ENCODE measurements at places on chromosomes 1 and 21.

- no peak for DNase-seq
These were observed 264.3 kb downstream of the DYRK1A start for GRCh38 chr21:37630872-37631271.

- DNase-seq = no peak
These were observed 33.2 kb upstream of the BTG2 start for GRCh38 chr1:203271962-203272632.

- DNase-seq = no peak
These were observed 133.2 kb upstream of the BARHL2 start for GRCh38 chr1:90850181-90850897.

- DNase-seq = no peak
These were observed 59.3 kb upstream of the ID3 start for GRCh38 chr1:23618586-23619083.

DNA sequence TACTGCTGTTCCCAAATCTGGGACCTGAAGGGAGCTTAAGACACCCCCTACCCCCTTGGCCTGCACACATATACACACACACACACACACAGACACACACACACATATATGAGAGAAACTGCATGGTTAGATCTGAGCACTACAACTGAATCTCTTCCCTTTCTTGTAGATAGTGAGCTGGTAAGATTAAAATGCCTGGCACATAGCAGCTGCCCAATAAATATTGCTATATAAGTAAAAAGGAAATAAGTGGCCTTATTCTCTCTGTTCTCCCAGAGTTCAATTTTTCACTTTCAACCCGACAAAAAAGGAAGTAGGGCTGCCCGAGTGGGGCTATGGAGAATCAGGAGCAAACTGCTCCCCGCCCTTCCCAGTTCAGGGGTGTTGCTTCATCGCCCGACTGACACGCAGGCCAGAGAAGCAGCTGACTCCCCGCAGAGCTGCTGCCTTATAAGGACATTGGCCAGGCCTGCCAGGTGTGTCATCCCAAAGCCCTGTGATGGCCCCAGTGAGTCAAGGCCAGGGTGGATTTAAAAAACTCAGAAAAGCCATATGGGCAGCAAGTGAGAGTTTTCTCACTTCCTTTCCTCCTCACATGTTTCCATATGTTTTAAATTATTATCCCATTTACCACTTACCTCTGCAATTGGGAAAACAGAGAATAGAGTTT lies 106.5 kb upstream of the SLC44A3 start:
- no peak for DNase-seq

DNA sequence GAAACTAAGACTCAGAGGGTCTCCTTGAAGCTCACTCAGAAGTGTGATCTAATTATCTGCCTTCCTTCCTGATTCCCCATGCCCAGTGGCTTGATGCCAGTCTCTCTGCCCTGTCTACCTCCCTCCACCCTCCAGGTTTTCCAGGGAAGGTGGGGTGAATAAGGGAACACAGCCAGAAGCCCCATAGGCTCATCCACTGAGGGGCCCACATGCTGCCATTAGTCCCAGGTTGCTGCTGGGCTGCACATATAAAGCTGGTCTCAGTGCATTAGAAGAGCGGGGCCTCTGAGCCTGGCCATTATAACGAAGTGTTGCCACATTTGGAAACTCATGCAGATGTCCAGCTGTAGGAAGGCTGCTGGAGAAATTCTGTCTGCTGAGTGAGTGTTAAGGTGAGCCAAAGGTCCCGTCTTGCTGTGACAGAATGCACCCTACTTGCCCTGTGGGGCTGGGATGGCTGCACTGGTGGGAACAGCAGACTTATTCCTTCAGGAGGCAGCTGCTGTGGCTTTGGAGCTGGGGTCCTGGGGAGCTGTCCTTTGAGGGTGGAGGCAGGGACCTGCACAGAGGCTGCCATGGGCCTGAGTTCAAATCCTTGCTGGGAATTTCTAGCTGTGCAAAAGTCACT lies 2.9 kb downstream of the ADORA1 start:
- no peak for DNase-seq

DNA sequence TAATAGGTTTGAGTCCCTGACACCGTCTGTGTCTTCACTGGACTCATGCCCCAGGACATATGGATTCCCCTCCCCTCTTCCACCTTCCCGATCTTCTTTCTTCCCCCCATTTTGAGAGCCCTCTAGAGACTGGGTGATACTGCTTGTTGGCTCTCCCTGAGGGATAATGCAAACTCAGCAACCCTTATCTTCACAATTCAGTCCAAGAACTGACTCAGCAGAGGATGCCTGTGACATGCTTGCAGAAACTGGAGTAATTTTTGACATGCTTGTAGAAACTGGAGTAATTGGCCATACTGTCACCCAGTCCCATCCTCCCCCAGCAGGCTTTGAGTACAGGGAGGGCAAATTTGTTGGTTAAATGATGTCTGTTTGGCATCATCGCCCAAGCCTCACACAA lies 127.6 kb upstream of the CTTNBP2NL start:
- DNase-seq = no peak

- DNase-seq = no peak
These were observed 233.2 kb upstream of the NR5A2 start for GRCh38 chr1:199794105-199794863.

- no peak for DNase-seq
These were observed 15.9 kb upstream of the POGZ start for GRCh38 chr1:151475175-151475574.

GRCh38 chr1:169528215-169529067 lies 42.7 kb upstream of the SLC19A2 start:
- DNase-seq = no peak

DNA sequence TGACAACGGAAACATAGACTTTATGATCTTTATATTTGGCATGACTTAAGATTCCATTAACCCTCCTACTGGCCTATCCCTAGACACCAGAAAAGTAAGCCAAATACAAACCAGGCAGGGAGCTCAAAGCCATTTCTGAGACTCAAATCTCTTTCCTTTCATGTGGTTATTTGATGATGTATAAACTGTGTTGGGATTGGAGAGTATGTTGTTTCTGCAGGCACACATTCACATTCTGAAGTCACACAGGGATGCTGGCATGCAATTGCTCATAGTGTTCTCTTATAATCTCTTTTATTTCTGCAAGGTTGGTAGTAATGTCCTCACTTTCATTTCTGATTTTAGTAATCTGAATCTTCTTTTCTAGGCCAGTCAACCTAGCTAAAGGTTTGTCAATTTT lies 5.8 kb downstream of the ZMYND12 start:
- no peak for DNase-seq

GRCh38 chr1:220227393-220227792 lies 44.9 kb downstream of the RAB3GAP2 start:
- no peak for DNase-seq

DNA sequence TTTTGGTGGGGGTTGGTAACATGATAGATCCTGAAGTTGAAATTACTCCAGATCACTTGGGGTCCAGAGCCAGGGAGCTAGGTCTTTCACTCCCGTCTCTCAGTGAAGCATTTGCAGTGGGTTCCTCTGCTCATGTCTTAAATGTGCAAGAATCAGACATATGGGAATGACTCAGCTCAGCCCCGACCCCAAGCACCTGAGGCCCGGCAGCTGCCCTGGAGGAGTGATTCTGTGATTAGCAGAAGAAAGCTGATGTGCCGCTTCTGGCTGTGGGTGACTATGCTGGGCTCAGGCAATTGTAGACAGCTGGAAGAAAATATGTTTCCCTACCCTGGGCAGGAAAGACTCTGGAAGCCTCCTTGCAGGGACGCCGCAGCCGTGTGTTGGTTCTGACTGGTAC lies 601.7 kb downstream of the NPHP4 start:
- no peak for DNase-seq

DNA sequence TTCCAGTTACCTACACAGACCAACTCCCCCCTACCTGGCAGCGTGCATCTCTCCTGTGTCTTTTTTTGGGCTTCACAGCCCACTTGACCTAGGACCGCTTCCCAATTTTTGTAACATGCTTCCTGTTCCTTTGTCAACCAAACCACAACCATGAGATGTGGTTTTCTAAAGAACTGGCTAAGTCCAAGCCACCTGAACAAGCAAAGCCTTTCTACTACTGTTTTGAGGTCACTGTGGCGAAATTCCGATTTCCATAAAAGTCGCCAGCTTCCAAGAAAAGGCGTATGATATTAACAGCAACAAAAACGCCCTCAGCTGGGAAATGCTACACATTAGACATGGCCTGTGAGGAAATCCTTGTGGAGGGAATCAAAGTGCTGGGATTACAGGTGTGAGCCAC lies 12.7 kb upstream of the AK2 start:
- DNase-seq = no peak

- no peak for DNase-seq
These were observed 13.2 kb upstream of the QSOX1 start for GRCh38 chr1:180141381-180141934.

DNA sequence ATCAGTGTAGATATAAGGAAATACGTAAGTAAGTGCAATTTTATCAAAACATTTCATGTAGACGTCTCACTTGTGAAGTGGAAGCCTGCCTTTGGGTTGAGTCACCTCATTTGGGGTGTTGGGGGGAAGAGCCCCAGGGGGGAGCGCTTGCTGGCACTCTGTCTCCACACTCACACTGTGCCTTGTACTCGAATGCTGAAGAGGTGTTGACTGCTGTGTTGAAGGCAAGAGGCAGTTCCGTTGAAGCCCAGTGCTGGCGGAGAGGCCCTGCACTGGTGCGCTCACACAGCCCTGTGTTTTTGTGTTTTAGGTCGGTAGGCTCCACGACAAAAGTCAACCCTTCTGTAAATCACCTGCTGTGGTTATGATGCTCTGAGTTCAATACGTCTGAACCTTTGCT lies 131.9 kb upstream of the COL6A1 start:
- no peak for DNase-seq

DNA sequence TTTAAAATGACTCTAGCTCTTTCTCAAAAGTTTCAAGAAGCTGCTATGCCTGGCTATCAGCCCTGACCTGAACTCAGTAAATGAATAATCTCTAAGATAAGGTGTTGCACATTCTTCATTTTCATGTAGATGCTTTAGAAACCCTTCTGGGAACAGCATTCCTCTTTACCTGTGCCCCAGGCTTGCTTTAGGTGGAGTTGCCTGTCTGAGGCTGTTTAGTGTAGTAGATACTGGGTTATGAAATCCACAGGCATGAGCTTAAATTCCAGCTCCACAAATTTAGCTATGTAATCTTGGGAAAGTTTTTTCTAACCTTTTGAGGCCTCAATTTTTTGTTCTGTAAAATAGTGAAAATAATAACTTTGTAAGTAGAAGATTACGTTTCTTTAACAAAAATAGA lies 41.6 kb downstream of the ATP6V1G3 start:
- no peak for DNase-seq

DNA sequence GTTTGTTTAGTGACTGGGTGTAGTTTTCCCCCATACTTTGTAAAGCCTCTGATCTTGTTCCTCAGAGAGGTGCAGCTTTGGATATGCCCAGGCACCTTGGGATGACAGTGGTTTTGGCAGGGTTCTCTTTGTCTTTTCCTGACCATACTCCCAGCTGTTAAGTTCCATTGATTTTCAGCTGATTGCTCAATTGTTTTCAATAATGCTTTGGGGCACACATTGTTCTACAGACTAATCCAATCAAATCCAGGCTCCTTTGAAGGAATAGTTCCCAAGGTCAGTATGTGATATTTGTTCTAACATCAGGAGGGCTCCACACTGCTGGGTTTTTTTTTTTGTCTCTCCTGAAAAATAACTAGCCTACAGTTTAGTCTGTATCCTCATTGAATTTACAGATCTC lies 24.8 kb downstream of the PPP2R5A start:
- DNase-seq = no peak

DNA sequence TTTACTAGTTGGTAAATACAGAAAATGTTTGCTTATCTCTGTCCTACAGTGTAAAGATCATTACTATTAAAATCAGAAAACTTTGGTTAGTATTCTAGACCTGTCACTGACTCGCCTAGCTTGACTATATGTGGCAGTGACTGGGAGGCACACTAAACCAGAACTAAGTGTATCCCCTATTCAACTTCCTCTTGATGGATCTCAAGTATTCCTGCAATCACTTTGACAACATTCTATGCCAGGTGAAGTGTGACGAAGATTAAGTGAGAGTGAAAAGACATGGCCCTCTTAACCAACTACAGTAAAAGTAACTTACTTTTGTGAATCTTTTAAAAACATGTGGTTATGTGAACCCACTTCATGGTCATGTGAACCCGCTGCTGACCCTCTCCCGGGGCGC lies 223.0 kb upstream of the ADAMTS5 start:
- DNase-seq = no peak

- DNase-seq = no peak
These were observed 2.3 kb upstream of the NRAS start for GRCh38 chr1:114718661-114719423.

DNA sequence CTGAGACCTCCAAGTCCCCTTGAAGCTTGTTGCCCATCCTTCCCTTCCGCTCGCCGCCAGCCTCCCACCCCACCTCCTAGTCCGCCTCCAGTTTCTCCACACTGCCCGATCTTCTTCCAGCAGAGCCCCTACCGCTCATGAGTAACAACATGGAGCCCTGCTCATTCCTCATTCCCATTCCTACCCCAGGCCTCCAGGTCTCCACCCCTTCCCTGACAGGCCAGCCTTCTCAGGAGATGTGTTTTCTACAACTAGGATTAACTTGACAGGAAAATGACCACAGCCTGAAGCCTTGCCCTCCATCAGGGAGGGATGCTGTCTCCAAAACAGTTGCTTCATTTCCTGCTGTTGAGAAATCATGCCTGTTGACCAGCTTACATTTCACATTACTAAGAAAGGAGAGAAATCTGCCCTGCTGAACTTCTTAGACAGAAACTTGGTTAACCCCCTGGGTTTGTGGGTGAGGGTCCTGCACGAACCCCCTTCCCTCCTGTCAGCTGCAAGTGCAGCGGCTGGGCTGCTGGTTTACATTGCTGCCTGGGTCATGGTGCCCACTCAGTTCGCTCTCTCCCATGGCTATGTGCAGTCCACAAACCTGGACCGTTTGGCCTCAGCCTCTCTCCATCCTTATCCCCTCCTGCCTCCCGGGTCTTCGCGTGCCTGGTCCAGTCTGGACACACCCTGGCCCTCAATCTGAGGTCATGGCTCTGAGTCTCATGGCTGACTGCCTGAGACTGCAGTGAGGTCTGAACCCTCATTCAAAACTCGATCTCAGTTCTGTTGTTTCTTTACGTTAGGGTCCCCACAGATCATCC lies 16.1 kb upstream of the CHI3L1 start:
- DNase-seq = no peak

- DNase-seq = no peak
These were observed 9.7 kb upstream of the KLF17 start for GRCh38 chr1:44108971-44109370.

DNA sequence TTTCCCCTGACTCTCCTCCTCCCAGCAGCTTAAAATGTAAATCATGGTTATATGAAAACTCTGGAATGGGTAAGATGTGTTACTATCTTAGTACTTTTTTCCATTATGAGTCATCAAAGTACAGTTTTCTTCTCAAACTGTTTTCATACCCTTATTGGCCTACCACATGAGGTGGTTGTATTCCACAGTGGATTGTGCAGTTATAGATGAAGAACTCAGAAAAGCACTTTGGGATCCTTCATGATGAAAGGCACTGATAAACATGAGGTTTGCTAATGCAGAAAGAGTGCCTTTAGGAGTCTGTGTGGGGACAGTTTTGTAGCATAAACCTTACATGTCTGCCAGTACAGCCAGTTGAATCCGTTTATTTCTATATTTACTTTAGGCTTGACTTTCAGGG lies 32.0 kb upstream of the MYOCOS start:
- DNase-seq = no peak

- no peak for DNase-seq
These were observed 5.1 kb downstream of the FCRL2 start for GRCh38 chr1:157771661-157772425.

All from CMK (cell line).